ENCODE measurements at places on chromosomes 16 and 17.

GRCh38 chr16:30395155-30395991 lies at the start of gene ZNF48:
TSS of gene ZNF48 (plus strand) at chr16:30395420. CDS start at chr16:30395795, 375 bp downstream.
- peak; percentile 90 for DNase-seq

- DNase-seq: no peak
These were observed 24.0 kb downstream of the TNRC6A start for GRCh38 chr16:24753437-24753836.

GRCh38 chr17:29621751-29622194 lies 939 bp downstream of the CORO6 start:
- DNase-seq: peak; percentile 29

GRCh38 chr16:59164461-59164860 lies 430.3 kb upstream of the GOT2 start:
- peak; percentile 17 for DNase-seq

All from fibroblast of skin of scalp (primary cell).